Vagina (tissue), 2 donors: ENCODE measurements at places on chromosomes 12 and 14.

- no peak for DNase-seq
Measured at GRCh38 chr12:116577154-116577561, 18.0 kb downstream of the MAP1LC3B2 start.

DNA sequence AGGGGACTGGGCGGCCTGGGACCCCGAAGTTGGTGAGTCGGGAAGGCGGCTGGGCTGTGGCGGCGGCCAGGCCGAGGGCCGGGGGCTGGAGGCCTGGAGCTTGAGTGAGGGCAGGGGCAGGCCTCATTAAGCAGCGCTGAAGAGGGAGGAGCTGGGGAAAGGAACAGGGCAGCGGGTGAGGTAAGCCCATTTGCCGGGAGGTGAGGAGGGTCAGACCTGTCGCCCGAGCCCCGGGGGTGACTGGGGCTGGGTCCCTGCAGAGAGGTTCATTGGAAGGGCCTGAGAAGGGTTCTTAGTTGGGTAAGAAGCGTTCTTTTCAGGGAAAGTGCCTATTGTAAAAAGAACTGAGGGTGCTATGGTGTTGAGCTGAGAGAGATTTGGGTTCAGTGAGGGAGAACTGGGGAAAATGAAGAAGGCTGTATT lies 441 bp downstream of the RAB5B start:
- DNase-seq = no peak

GRCh38 chr12:93883436-93884154 lies 206.4 kb downstream of the CRADD start:
- DNase-seq = no peak

- DNase-seq = no peak
Measured at GRCh38 chr14:25237845-25238244, 187.9 kb upstream of the STXBP6 start.

DNA sequence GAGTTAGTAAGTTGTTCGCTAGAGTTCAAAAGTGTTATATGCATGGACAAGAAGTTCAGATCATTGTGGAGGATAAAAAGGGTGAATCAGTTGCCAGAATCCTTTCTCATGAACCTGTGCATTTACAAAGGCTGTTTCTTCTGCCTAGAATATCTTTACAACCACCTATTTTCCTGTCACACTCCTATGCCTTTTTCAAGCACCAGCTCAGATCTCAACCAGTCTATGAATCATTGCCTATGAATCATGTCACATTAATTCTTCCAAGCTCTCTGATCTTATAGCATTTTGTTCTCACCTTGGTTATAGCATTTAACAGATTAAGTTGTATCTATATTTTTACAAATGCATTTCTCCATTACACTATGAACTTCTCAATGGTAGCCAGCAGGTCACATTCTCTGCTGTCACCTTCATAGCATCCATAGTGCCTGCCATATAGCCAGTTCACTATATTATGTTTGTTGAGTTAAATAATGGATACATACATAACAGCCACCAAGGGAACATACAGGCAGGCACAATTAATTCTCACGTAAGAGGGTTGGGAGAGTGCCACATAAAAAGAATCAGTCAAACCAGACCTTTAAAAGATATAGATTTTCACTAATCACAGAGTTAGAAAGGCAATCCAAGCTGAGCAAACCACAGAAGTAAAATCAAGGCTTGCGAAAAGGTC lies 573.0 kb downstream of the FOXG1 start:
- no peak for DNase-seq

DNA sequence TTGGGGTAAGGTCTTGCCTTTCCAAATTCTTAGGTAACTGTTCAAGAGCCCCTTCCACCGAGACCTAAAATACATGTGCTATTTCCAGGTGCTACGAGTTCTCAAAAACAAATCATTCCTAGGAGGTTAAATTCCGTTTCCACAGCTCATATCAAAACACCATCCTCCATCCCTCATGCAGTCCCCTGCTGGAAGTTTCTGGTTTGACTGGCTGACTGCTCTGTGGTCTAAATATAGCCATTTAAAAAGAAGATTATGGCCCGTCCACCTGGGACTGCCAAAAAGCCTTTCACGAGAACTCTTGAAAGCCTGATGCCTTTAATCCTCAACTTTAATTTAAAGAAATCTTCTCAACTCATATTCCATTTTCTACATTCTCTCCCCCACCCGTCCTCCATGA lies 201.5 kb upstream of the MYL2 start:
- DNase-seq = no peak

DNA sequence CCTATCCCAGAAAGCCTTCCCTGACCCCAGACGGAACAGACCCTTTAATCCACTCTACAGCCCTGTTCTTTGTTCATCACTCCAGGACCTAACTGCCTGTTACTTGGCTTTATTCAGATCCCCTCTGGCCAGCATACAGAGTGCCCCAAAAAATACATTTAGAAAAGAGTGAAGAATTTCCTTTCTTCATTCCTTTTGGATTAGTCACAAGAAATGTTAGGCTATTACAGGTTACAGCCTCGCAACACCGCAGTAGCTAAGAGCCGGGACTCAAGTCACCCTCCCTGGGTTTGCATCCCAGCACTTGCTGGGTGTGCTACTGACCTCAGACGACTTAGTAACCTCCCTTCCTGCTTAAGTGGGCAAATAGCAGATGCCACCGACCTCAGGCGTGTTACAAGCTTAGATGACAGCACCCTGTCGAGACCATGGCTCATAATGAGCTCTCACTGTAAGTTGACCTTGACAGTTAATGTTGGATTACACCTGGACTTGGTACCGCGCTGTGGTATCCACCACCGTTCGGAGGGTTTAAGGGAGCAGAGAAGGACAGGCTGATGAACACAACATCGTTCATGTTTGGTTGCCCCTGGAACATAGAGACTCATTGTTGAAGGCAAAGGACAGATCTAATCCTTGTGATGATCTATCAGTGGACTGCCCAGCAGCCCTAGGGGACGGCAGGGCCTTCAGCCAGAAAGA lies 12.9 kb downstream of the GLRX5 start:
- DNase-seq = no peak

- DNase-seq = no peak
Measured at GRCh38 chr14:32667287-32667686, 271.4 kb upstream of the NPAS3 start.

DNA sequence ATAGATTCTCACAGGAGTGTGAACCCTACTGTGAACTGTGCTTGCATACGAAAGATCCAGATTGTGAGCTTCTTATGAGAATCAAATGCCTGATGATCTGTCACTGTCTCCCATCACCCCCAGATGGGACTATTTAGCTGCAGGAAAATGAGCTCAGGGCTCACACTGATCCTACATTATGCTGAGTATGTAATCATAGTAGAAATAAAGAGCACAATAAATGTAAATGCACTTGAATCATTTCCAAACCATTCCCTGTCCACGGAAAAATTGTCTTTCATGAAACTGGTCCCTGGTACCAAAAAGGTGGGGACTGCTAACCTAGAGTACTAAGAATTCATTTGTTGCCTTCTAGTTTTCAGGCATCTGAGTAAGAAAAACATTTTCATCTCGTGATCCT lies 1215.8 kb upstream of the TMEM132C start:
- DNase-seq = no peak

DNA sequence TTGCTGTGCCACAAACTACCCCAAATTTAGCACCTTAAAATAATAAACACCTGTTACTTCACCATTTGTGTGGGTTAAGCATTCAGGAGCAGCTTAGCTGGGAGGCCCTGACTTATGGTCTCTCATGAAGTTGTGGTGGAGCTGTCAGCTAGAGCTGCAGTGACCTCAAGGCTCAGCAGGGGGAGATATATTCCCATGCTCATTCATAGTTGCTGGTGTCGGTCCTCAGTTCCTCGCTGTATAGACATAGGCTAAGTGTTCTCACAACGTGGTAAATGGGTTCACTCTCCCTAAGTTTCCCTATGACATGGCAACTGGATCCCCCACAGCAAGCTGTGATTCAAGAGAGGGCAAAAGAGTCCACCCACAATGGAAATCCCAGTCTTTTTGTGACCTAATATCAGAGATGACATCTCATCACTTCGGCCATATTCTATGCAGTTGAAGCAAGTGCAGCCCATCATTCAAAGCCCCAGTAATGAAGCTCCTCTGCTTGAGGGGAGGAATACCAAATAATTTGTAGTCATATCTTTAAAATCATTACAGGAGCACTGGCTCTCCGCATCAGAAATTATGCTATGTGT lies 41.1 kb downstream of the PRB3 start:
- DNase-seq = no peak

GRCh38 chr12:92546259-92546634 lies 156.5 kb upstream of the PLEKHG7 start:
- no peak for DNase-seq

DNA sequence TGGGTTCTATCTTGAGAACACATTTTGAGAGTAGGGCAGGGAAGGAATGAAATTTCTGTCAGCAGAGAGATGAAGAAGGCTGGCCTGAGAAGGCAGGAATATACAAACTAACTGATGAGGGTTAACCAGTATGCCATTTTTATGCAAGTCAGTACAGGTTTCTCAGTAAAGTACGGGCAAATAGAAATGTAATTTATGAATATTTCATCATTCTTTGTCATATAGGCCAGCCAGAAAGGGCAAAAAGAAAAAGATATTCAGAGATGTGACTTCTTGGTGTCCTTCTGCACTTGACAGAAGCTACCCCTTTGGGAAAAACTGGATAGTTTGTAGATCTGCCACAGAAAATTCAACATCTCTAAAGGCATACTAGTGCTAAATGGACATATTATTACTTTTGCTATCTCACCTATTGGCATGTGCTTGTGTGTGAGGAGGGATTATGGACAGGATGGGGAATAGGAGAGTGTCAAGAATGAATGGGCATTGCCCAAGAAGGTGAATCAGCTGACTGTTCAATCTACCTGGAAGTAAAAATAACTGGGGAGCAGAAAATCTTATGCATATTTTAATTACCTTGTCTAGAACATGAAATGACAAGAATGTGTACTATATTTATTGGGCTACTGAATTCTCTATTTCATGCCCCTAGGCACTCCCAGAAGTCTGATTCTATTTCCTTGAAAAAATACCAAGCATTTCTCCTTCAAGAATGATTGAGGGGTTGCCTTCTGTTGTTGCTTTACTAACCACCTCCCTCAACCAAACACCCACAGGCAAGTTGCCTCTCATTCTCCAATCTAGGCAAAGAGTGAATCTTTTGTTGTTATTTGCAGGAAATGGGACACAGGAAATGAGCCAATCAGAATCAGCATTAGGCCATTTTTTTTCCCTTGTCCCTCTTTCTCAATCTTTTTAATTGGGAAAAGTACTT lies 175.1 kb upstream of the SLC38A2 start:
- no peak for DNase-seq

DNA sequence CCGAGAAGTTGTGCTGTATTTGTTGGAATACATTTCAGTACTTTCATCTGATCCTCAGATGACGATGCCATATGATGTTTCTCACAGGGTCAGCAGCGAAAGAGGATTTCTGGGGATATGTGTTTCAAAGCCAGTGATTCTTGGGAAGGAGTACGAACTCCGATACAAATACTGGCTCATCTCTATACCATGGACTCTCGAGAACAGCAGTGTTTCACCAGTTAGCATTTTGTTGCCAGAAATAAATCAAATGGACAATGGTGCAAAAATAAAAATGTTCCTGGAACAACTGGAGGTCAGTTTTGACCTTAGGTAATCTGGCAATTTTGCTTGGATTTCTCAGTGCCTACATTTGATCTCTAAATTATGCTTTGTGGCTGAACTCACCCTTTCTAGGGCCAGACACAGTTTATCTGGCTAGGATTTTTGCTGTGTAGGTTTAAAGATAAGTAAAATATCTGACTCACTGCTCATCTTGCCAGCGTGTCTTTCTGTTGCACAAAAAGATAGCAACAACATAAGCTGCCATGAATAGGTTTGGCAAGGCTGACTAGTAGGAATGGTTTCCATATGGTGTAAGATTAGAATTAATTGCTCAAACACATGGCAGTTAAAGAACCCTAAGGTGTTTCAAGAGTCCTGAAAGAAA lies 11.0 kb upstream of the MGP start:
- no peak for DNase-seq

- DNase-seq = no peak
Measured at GRCh38 chr12:65121049-65121955, at the start of gene WIF1. WIF1 (minus strand) TSS chr12:65121305; CDS start chr12:65121191, 114 bp downstream.

DNA sequence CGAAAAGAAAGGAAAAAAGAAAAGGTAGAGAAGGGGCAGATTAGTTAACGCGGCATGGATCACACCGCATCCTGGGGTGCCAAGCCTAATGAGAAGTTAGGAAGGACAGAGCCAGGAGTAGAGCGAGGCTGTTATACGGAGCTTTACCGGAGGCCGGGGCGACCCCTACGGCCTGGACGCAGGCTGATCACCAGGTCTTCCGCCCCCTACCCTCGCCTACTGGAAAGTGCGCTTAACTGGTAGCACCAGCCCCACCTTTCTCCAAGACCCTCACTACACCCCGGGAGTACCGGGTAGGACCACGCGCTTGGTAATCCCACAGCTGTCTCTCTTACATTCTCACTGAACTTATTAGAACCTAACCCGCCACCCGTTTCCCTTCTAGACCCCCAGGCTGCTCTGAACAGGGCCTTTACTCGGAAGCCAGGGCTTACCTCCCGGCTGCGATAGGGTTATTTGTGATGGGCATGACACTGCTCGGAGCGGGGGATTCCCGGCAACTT lies 33.8 kb downstream of the WBP11 start:
- peak; percentile 93 for DNase-seq

- no peak for DNase-seq
Measured at GRCh38 chr14:94774344-94775090, 4.6 kb upstream of the GSC start.

GRCh38 chr12:42447371-42447786 lies 121.4 kb downstream of the PPHLN1 start:
- DNase-seq = no peak

DNA sequence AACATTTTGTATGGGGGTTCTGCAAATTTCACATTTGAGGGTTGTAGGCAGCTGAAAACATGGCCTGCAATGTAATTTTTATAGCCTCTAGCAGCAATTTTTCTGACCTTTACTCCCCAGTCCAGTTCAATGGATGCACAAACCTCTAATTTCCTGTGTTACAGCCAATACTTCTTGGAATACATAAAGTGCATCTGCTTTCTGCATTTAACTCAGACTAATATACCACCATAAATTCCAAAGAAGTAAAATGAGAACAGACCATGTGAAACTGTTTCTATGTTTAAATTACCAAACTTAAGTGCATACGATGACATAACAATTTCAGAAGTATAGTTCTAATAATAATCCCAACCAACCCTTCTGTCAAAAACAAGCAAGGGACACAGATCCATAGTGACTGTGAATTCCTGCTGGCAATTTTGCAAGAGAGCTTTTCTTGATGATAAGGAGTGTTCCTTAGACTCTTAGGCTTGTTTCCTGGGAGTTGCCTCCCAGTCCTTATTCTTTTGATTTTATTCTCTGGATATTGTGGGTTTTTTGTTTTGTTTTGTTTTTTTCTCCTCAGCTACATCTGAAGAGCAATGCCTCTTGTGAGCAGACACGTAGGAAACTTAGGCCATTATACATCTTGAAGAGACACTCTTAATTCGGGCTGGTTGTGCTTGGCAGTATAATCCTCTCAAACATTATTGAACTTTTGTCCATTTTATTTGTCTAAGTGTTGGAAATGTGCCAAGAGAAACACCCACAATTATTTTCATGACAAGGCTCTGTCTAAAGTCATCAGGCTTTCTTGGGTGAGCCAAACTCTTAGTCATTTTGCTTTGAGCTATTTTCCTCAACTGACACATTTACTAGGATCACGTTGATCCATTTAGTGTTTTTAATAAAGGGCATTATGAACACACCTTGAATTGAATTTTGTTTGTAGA lies 51.3 kb upstream of the RERGL start:
- no peak for DNase-seq
